ENCODE measurements at places on chromosomes 2 and 18. TPM values are rescaled to one million over a fixed set of nuclear protein-coding genes. Genes with fewer than 3 reads are reported as not detected.

DNA sequence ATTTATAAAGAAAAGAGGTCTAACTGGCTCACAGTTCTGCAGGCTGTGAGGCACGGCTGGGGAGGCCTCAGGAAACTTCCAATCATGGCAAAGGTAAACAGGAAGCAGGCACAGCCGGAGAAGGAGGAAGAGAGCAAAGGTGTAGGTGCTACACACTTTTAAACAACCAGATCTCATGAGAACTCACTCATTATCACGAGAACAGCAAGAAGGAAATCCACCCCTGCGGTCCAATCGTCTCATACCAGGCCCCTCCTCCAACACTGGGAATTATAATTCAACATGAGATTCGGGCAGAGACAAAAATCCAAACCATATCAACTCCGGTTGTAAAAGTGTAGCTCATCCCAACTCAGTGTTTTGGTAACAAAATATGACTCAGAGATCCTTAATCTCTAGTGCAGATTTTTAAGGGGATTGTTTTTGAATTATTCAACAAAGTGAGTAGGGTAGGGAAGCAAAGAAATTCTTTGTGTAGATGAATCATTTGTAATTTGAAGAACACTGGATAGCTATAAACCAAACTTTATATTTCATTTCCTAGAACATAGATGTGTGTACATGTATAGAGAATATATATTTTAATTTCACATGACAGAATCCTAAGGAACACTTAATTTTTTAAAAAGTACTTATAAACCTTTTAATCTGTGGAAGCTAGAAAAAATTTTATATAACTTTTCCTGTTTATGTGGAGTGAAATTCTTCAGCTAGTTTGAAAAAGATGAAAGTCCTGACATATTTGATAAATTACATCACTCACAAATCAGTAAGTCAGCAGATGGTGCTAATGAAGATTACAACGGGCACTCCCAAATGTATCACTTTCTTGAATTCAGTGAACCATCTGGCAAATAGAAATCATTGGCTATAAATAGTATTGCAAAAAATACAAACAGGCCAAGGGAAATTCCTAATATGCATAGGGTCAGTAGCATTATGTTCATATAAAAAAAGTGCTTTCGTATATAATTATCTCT, 130.1 kb downstream of the OLA1 start:
- no peaks in the 10 kb centered on the region for H3K36me3 ChIP-seq
- H3K4me1 ChIP-seq: no peaks in the 10 kb centered on the region
- no peaks in the 10 kb centered on the region for H3K27me3 ChIP-seq
- DNase-seq: no peak
- no peak overlapping the region for H3K27ac ChIP-seq

DNA sequence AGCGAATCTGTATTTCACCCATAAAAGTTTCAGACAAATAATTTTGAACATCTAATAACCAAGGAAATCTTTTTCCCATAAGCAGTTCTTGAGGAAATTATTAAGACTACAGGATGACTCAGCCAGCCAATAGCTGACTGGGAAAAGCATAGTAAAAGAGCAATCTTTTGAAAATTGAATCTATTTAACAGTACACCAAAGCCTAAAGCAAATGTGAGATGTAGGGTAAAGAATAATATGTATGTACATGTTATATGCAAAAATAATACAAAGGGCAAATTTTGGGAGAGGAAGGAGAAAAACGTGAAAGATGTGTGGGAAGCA, 12.6 kb upstream of the KDSR start:
- no peaks in the 10 kb centered on the region for H3K36me3 ChIP-seq
- no peak overlapping the region for H3K27ac ChIP-seq

- H3K4me3 ChIP-seq: no peak overlapping the region
- H3K27ac ChIP-seq: no peak overlapping the region
- H3K4me1 ChIP-seq: no peaks in the 10 kb centered on the region
- H3K36me3 ChIP-seq: no peaks in the 10 kb centered on the region
Measured at GRCh38 chr18:63087421-63088230, 231.9 kb downstream of the BCL2 start.

DNA sequence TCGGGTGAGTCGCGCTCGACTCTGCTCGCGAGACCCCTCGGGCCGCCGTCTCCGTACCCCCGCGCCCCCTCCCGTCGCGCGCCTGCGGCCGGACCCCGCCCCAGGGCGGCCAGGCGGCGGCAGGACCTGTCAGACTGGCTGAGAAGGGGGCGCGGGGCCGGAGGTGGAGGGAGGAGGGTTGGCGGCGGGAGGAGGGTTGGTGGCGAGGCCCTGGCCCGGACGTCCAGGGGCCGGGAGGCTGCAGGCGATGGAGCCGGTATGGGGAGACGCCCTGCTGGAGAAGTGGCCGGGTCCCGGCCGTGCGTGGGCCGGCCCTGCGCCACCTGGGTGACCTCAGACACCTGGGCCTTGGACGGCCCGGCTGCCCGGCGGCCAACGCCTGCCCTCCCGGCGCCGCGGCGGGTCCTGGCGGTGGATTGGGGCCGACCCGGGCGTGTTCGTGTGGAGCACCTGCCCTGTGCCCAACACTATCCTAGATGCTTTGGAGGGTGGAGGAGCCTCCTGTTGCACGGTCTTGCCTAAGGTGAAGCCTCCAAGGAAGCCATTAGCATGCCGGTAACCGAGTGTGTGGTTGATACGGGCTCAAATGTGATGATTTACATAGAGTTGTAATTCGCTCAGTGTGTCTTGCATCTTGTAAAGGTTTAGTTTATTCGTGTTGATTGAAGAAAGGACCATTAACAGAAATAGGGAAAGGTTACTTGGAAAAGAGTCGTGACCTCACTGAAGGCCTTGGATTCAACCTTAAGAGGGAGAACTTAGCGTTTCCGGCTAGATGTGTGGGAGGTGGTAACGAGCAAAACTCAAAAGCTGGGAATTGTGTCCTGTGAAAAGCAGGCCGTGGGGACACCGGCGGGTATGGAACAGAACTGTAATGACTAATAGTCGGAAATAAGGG, 550 bp downstream of the MYL12B start:
- peak overlapping the region; percentile 96 for H3K27ac ChIP-seq
- peaks cover 16% of the 10 kb centered on the region for H3K36me3 ChIP-seq

DNA sequence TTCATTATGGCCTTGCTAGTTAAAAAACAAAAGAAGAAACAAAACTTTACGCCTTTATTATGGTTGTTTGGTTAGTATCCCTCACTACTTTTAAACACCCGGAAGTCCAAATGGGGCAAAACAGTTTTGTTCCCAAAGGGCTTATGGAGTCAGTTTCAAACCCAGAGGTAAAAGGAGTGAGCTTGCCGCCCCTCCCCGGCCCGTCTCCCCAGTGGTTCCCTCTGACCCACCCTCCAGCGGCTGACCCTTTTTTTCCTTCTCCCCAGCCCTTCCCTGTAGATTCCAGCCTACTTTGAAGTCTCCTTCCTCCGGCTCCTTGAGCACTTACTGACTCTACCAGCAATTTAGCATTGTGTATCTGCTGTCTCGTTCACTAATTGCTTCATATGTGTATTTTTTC, 209.2 kb downstream of the ICOS start:
- no peak for DNase-seq
- H3K4me1 ChIP-seq: no peaks in the 10 kb centered on the region
- H3K4me3 ChIP-seq: peak overlapping the region; percentile 61
- H3K27me3 ChIP-seq: no peaks in the 10 kb centered on the region

The CAVIN2 gene
- polyA plus RNA-seq: not detected
